ENCODE measurements at places on chromosomes 2 and 18.

GRCh38 chr2:98004613-98005012 lies 8.9 kb upstream of the TMEM131 start:
- DNase-seq = no peak

DNA sequence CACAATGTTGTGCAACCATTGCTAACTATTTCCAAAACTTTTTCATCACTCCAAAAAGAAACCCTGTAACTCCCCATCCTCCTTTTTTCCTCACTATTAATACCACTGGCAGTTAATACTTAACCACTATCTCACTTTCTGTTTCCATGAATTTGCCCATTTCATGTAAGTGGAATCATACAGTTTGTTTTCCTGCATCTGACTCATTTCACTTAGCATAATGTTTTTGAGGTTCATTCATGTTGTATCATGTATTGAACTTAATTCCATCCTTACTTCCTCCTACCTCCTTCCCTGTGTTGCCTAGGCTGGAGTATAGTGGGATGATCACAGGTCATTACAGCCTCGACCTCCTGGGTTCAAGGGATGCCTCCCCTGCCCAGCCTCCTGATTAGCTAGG lies 68.3 kb downstream of the FAM117B start:
- DNase-seq = no peak

GRCh38 chr2:101002562-101003277 lies 631 bp downstream of the RPL31 start:
- no peak for DNase-seq

GRCh38 chr18:12911025-12911928 lies 27.2 kb upstream of the PTPN2 start:
- no peak for DNase-seq

DNA sequence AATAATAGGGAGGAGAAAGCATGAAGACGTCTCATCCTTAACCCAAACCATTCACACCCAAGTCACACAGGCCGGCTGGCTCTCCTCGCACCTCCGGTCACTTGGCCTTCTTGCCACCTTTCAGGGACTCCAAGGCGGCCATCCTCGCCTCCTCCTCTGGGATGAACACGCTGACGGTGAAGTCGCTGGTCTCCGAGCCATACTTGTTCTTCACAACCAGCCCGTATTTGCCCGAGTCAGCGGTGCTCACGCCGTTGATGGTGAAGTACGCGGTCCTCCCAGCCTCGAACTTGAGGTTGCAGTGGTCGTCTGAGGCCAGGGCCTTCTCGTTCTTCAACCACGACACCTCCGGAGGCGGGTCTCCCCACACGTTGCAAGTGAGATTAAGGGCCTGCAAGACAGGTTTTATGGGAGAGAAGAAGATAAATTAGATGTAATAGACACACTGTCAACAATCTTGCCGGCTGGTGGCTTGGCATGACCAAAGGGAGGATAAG lies 54.3 kb upstream of the LPIN2 start:
- DNase-seq = no peak

DNA sequence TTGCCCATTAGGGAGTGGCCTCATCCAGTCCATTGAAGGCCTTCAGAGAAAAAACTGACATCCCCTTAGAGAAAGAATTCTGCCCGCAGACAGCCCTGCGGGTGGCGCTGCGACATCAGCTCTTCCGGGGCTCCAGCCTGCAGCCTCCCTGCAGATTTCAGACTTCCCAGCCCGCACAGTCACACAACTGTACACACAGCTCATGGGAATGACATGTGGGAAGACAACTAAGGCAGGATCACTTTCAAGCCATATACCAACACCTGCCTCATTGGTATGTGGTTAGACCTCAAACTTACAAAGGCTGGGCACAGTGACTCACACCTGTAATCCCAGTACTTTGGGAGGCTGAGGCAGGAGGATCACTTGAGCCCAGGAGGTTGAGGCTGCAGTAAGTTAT lies 24.8 kb upstream of the TUBB6 start:
- DNase-seq = no peak

DNA sequence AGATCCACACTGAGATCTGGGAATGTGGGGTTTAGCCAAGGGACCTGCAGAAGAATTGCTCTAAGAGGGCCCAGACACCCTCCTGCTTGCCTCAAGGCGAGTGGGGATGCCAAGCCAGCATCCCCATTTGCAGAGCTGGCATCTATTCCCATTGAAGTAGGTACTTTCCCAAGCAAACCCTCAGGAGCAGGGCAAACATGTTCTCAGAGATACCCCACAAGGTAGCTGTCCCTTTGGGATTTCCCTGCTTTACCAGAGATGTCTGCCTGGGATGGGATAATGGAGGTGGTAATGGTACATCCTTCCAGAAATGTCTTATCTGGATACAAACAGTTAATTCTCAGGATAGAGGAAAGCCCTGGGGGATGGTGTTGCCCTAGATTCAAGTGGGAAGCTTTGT lies 51.2 kb downstream of the GYPC start:
- no peak for DNase-seq

- DNase-seq = no peak
Measured at GRCh38 chr2:143582046-143582747, 453.0 kb downstream of the ARHGAP15 start.

GRCh38 chr2:191714925-191715324 lies 37.0 kb downstream of the NABP1 start:
- no peak for DNase-seq

- no peak for DNase-seq
Measured at GRCh38 chr2:181902625-181903024, 11.1 kb downstream of the ITPRID2 start.

- no peak for DNase-seq
Measured at GRCh38 chr2:238439917-238440316, 13.2 kb downstream of the ASB1 start.

DNA sequence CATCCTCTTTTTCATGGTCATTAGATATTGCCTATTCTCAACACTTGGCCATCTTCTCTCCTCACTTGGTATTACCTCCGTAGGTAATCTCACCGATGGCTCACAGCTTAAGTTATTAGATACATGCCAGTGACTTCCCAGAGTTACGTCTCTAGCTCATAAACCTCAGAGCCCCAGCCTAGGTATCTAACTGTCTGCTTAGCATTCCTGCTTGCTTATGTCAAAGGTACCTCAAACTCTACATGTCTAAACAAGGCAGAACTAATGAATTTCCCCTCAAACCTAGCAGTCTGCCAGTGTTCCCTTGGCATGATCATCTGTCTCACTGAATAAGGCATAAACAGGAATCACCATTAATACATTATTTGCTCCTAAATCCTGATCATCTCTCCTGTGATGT lies 27.7 kb upstream of the ZNF638 start:
- DNase-seq = no peak

DNA sequence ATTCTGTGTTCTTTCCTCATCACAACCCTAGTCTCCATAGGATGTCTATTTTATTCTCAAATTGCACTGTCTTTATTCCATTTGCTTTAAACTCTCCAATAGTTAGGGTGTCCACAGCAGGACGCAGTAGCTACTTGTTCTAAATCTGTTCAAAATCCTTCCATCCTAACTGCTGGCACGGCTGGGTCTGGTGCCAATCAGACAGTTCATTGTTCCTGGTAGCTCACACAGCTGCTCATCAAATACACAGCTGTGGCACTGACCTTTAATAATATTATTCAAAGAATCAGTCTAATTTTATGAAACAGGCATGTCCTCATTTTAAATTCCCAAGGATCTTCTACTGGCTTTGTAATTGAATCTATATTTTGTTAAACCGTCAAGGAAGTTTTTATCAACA lies 59.7 kb upstream of the TMEFF2 start:
- DNase-seq = no peak

DNA sequence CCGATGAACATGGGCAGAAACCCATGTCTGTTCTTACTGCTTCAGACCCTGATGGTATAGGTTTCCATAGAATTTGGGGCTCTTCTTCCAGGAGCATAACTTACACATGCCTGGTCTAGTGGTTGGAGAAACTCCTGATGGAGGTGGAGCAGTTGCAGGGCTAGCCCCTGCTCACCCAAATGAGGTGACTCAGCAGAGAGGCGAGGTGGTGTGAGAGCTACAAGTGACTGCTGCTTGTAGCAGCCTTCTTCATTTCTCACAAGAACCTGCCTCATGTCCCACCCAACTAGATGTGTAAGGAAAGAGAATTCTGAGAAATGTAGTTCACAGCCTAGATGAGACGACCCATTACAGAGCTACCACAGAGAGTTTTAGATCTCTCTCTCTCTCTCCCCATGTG lies 105.3 kb downstream of the ZNF407 start:
- no peak for DNase-seq

DNA sequence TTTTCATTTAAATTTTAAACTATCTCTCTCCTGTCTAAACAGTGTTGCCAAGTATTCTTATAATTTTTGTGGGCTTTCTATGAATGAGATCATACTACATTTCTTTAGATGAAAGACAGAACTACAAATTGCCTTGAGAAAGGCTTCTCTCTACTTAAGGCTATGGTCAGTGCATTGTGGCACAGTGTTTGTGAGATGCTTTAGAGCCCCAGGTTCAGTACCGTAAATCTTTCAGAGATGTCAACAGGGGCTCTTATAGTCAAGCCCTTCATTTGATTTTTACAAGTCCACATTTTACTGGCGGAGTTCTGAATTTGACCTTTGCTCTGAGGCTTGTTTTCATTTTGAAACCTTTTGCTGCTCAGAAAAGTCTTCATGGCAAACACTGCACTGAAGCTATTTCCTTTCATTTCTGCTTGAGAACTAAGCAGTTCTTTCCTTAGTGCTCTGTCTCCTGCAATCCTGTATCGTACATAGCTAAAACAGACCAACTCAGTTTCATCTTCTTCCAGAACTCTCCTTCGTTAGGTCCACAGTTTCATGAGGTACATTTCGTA lies 175.2 kb downstream of the NYAP2 start:
- DNase-seq = no peak

GRCh38 chr18:71209944-71210343 lies 921.1 kb downstream of the SOCS6 start:
- no peak for DNase-seq

- DNase-seq = no peak
Measured at GRCh38 chr18:9488538-9488937, 13.2 kb downstream of the RALBP1 start.

- no peak for DNase-seq
Measured at GRCh38 chr2:228698963-228699362, 517.5 kb upstream of the SPHKAP start.

DNA sequence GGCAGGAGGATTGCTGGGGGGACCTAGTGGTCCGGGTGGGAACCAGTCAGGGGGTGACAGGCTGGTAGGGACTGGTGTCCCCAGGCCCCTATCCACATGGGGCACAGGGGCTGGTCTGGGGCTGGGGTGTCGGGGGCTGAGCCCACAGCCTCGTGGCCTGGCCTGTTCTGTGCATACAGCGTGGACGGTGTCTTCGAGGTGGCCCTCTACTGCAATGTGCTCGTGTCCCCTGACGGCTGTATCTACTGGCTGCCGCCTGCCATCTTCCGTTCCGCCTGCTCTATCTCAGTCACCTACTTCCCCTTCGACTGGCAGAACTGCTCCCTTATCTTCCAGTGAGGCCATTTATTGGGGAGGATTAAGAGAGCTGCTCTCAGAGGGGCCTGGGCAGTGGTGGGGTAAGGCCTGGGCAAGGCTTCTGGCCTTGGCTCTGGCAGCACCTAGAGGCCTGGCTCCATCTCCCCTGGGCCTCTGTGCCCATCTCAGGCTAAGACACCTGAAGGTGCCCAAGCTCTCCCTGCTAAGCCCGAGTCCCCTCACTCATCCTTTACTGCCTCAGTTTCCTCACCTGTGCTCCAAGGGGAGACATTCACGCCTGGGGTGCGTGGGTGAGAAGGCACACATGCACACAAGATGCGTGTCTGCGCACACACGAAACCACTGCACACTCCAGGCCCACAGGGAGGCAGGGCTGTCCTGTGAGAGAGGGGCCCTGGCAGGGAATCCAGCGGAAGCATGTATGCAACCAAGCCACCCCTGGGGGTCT lies 1.9 kb downstream of the CHRNG start:
- peak; percentile 24 for DNase-seq

DNA sequence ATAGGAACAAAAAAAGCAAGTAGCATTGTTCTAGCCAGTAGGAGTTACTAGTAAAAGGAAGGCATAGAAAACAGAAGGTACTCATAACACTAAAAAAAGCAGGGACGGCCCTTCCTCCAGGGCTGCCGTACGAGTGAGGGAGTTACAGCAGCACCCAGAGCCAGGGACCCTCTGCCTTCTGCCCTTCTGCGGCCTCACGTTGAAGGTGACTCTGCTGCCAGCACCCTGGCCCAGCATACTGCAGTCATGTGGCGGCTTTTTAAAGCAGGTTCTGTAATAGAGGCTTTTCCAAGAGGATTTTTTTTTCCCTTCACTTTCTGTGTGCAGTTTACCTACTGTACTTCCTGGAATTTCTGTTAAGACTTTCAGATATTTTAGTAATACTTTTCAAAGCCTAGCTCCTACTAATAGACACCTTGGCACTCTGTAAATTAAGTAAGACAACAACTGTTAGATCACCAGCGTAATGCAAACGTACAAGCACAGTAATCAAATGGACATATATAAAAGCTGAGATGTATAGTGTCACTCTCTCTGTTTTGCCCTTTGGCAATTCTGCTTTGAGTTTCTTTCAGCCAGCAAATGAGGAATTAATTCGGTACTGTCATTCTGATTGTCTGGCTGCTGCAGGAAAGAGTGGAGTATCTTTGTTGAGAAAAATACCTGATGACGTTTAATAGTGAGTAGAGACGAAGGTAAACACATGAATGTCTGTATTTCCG lies 161.5 kb downstream of the PTGR3 start:
- DNase-seq = no peak

- DNase-seq = no peak
Measured at GRCh38 chr18:50706199-50706598, 113.6 kb downstream of the MRO start.

- DNase-seq = no peak
Measured at GRCh38 chr2:27170581-27171337, 22.0 kb downstream of the TCF23 start.

DNA sequence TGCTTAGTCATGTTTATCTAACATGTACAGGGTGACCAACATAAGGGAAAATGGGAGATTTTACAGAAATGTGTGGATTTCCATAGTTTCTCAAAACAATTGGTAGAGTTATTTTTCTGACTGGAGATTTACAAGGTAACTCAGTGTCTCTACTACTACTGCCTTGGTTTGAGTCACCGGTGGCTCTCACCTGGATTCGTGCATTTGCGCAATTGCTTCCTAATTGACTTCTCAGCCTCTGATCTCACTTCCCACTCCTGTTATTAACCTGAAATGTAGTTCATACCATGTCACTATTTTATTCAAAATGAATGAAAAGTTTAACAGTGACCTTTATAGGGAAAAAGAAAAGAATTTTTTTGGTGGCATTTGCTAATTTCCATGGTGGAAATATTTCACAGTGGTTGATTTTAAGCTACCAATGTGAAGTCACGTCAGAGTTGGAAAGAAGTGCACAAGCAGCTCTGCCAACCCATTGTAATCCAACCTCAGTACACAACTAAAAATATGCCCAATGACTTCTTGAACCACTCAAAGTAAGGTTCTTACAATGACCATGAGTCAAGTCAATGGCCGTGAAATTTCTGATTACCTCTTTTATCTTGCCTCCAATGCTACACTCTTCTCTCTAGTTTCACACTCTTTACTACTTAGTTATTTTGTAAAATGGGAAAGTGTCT lies 94.0 kb downstream of the NYAP2 start:
- no peak for DNase-seq

- no peak for DNase-seq
Measured at GRCh38 chr2:137250401-137250800, 485.1 kb downstream of the THSD7B start.
